ENCODE measurements at places on chromosomes 1 and 21.

- DNase-seq = peak; percentile 55
Observed at GRCh38 chr1:104294259-104294658, 544.6 kb downstream of the AMY1C start.

DNA sequence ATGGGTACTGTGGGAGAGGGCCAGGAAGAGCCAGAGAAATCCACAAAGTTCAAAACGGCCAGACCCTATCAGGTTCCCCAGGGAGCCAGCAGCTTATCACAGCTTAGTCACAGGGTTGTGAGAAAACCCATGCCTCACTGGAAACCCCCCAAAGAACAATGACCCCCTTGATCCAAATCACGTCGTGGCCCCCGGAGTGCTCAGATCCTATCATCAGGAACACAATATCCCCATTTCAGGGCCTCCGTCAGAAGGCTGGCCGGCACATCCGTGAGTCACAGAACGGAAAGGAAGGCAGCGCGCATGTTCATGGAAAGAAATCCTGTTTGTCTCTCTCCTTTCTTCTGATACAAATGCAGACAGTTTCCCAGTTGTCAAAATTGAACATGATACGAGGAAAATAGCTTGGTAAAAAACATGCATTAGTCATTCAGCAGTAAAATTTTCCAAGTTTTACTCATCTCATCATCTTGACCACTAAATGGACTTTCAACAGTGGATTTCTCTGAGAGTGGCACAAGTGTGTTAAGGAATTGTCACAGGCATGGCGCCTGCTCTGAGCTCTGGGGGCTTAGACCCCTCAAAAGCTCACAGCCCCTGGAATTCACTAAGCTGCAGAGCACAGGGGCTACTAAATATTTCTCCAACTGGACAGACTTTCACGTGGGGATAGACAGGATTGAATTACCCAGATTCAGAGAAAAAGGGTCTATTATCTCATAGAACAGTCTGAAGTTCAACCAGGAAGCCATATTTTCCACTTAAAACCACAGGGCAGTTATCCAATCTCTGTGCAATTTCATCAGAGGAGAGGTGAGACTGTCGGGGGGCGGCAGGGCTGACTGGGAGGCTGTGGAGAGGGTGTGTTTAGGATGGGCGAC, 124.8 kb downstream of the RIPK4 start:
- DNase-seq = no peak

DNA sequence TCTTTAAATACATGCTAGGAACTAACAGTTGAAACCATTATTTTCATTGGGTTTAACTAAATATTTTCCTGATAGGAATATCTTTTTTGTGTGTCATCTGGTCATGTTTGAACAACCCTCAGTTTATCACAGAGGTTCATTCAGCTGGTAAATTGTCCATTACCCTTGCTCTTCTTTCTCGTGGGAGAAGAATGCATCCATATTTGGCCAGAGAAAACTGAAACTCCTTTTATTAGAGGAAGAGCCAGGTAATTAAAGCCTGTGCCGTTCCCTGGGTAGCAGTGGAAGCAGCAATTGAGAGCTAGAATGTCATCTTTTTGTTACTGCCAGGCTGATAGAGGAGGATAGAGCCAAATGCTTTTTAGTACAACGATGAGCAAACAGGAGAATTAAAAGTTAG, 587.2 kb upstream of the ZRANB2 start:
- peak; percentile 52 for DNase-seq

DNA sequence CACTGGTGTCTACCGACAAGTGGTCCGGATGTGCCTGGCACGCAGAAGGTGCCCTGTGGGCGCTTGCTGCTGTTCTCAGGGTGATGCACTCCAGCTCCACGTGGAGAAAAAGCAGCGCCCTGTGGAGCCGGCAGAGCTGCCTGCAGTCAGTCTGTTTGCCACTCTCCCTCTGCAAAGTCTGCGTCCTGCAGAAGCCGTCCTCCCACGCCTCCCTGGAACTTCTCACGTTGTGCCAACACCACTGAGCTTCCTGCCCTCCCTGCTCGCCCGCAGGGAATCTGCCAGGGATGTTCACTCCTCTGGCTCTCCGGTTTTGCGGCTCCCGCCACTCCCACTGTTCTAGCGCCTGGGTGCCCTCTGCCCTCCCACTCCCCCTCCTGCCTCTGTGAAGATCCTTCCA, 19.8 kb upstream of the UBXN10 start:
- DNase-seq = no peak

DNA sequence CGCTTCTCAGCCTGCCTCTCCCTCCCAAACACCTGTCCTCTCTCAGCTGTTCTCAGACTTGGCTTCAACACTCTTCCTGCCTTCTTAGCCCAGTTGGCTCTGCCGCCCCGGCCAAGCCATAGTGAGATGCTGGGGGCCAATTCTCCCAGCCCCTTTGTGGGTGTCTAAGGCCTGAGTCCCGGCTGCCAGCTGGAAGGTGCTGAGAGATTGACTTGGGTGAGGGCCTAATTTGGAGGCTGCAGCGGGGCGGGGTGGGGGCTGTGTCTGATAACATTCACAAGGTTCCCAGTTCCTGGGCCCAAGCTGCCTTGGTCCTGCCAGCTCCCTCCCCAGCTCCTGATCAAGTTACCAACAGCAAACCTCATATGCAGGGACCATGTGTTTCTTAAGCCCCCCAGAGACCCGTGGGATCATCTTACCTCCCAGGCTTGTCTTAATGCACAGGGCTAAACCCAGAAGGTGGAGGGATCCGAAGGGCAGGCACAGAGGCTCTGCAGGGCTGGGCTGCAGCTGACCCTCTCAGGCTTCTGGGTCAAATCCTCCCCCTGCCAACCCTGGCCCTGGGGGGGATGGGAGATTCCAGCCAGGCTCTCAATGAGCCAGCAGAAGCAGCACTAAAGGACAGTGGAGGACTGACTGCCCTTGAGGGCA, 9.8 kb downstream of the INKA2 start:
- no peak for DNase-seq

DNA sequence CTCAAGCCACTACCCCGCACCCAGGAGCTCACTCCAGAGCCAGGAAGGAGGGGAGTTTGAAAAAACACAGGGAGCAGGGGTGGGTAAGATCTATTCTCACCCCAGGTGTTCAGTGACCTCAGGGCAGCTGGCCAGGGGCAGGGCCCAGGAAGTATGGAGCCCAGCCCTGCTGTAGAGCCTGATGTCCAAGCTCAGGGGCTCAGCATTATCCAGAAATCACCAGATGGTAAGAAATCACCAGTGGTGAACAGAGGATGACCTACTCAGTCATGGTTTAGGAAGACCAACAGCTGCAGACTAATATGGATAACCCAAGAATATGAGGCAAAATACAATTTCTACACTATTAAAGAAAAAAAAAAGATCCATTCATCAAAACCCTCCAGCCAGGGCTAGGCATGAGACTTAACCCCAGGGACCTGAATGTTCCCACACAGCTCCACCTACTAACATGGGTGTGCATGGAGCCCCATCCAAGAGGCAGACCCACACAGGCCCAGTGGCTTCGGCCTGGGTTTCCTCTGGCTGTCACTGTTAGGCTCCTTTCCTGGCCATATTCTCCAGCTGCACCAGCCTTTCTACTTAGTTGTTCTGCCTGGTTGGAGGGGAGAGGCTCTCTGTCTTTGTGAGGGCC, 67.6 kb downstream of the KCNN3 start:
- no peak for DNase-seq

DNA sequence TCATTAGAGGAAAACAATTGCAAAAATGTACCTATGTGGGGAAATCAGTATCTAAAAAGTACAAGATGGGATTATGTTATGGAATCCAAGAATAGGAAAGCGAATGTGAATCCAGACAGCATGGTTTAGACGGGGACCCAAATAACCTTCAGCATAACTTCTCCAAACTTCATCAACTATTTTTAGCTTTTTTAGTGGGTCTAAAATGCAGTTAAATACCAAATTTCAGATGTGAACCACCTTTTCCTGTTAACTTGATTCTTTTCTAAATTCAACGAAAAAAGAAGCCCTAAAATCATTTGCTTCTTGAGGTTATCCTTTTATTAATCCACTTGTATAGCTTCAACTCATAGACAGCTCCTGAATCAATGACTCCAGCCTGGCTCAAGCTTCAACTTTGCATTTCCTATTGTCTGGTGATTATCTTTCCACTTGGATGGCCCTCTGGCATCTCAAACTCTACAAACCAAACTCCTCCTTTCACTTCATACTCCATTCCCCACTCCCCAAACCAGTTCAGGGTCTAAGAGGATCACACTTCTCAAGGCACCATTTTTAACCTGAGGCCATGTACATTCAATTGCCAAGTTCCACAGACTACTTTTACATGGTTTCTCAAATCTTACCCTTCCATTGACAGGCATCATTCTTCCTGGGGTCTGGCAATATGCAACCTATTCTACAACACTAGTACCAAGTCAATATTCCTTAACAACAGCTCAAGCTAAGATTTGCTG, 7.4 kb downstream of the ERRFI1 start:
- DNase-seq = no peak

DNA sequence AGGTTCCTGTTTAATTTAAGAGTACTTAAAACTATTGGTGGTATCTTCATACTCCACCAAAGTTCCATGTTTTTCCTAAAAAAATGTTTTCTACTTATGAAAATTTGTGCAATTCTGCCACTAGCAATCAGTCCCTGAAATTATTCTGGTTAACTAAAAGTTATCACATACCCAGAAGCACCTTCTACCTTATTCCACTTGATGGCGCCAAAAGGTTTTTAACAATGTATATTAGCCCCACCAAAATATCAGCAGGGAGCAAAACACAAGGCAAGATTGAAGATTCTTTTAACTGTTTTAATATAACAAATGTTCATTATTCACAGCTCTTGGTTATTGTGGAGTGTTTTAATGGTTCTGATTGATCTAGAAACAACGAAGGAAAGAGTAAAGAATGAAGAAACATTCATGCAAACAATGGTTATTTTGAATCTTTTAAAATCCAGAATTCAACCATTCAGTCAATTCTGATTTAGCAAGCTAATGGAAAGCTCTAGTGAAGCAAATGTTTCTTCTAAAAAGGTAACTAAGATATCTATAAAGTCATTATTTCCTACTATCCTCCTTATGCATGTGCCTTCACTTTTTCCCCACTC, 67.2 kb downstream of the TTLL7 start:
- peak; percentile 37 for DNase-seq

GRCh38 chr21:33355355-33355754, 30.6 kb downstream of the IFNAR1 start:
- no peak for DNase-seq

GRCh38 chr21:46002841-46003574, 21.4 kb downstream of the COL6A1 start:
- DNase-seq = no peak

DNA sequence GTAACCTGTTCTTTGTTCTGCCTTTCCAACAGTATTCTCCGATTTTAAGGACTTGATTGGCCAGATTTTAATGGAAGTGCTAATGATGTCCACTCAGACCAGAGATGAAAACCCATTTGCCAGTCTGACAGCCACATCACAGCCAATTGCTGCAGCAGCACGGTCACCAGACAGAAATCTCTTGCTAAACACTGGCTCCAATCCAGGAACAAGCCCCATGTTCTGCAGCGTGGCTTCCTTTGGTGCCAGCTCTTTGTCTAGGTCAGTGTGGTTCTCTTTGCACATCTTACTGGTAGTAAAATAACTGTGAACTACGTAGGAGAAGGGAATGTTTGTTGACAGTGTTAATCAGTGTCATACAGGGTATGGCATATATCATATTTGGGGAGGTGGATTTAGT, 72.7 kb downstream of the UBE4B start:
- no peak for DNase-seq

DNA sequence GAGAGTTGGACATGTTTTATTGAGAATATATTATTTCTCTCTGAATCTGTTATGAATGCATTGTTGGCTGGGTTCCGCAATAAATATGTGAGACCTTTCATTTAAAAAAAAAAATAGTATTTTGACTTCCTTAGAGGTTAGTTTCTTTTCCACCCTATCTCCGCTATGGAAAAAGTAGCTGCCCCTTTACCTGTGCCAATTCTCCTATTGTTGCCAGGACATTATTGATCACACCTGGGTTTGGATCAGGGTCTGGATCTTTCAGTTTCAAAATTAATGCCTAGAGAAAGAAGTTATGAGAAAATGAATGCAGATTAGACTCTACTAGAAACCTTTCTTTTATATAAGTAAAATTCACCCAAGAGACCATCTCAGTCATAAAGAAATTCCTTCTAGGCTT, 29.1 kb downstream of the MTOR start:
- DNase-seq = no peak

DNA sequence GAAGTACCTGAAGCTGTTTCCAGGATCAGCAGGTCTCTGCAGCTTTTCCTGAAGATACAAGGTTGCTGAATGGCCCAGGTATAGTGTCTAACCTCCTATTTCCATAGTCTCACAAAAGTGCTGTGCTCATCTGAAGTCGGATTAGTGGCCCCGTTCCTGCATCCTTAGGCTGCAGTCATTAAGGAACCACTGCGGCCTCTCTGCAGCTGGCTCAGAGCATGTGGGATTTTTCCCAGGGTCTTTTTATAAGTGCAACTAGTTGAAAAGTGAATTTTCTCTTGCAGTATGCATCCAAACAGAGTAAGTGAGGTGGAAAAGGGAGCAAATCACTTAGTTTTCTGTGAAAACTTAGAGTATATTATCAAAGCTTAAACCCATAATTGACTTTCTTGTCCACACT, 565.3 kb upstream of the NEGR1 start:
- no peak for DNase-seq

- DNase-seq = no peak
Observed at GRCh38 chr1:242212401-242212800, 213.5 kb upstream of the MAP1LC3C start.

DNA sequence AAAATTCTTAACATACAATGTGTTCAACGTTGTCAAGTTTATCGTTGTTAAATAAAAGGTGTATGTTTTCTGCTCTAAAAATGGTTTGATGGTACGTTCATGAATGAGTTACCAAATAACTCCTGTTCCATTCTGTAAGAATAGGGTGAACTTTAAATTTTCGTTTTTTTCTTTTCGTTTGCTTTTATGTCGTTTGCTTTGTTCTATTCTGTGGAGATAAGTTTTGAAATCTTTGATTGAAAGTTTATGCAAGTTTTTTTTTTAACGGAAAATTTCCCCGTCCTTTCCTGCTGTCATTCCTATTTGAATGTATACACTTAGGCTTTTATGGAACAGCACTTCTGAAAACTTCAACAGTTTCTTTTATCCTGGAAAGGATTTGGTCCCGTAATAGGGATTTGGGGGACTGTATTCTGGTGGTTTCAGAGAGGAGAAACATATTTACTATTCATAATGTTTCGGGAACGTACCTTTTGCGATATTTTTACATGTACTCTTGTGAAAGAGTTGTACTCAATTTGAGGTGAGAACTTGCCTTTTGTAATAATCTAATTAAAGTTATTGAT, 1.7 kb downstream of the DR1 start:
- DNase-seq = no peak

DNA sequence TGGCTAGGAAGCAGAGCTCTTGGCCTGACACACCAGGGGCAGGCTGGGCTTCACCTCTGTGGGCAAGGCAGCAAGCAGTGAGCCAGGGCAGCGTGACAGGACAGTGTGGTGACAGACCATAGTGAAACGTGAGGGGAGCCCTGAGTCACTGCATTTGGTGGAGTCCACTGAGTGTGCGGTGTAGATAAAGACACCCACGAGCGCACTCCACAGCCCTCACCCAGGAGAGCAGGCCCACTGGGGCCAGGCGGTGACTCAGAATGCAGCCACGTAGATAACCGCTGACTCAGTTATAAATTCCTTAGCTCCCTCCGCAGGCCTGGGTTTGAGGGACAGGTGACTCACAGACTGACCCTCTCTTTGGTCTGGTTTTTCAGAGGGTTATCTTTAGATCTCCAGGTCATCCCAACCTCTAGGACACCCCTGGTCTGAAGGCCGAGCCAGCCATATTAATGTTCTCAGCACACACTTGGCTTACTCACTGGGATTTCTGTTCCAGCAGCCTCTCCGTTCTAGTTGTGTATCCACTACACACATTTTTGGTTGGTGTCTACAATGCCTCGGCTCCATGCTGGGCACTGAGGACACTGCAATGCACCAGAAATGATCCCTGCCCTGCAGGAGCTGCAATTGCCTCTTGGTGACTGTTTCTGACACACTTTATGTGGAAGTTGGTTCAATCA, 90.2 kb upstream of the TSPAN2 start:
- DNase-seq = no peak

Measured in NCI-H2081 treated with DMSO at 0.1 percent for 48 hours (cell line).